Naive thymus-derived CD8-positive, alpha-beta T cell (primary cell): ENCODE measurements at places on chromosomes 11 and 22. TPM values are rescaled to one million over a fixed set of nuclear protein-coding genes. Genes with fewer than 3 reads are reported as not detected.

The FGF19 gene
- total RNA-seq: not detected

GRCh38 chr11:73201249-73201648, 16.8 kb upstream of the P2RY2 start:
- no peak overlapping the region for H3K27ac ChIP-seq
- no peak for DNase-seq
- H3K4me1 ChIP-seq: no peaks in the 10 kb centered on the region
- H3K4me3 ChIP-seq: no peak overlapping the region

The SMTNL1 gene
- total RNA-seq: not detected

The MUC5B gene
- not detected for total RNA-seq

DNA sequence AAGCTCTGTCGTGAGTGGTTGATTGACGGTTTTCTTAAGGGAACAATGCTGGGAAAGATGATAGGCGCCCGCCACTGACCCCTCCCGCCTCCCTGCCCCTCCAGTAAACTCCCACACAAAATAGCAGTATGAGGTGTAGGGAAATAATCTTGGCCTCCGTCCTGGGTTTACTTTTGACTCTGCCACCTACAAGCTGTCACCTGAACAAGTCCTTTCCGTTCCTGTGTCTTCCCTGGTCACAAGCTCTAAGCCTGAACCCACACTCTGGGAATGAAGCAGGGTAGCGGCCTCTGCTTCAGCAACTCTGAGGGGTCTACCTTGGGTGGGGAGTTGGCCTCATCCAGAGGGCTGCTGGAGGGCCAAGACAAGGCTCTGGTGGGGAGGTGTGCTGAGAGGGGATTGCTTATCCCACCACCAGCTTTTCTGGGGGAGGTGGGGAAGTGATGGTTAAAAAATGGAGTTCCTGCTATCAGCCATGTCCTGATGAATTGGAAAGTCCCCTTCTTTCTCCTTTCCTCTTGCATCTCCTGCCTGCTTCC, 87.8 kb downstream of the CEP164 start:
- H3K36me3 ChIP-seq: peaks cover 4% of the 10 kb centered on the region
- H3K27ac ChIP-seq: no peak overlapping the region
- no peaks in the 10 kb centered on the region for H3K27me3 ChIP-seq
- DNase-seq: no peak
- no peak overlapping the region for H3K4me3 ChIP-seq

- peaks cover 84% of the 10 kb centered on the region for H3K4me1 ChIP-seq
- peaks cover 8% of the 10 kb centered on the region for H3K36me3 ChIP-seq
- H3K4me3 ChIP-seq: no peak overlapping the region
- H3K27me3 ChIP-seq: no peaks in the 10 kb centered on the region
- no peak for DNase-seq
These were observed 7.4 kb downstream of the BMAL1 start for GRCh38 chr11:13284776-13285588.

GRCh38 chr11:93740730-93741093, 583 bp downstream of the TAF1D start:
- H3K4me3 ChIP-seq: peak overlapping the region; percentile 95
- no peaks in the 10 kb centered on the region for H3K36me3 ChIP-seq

DNA sequence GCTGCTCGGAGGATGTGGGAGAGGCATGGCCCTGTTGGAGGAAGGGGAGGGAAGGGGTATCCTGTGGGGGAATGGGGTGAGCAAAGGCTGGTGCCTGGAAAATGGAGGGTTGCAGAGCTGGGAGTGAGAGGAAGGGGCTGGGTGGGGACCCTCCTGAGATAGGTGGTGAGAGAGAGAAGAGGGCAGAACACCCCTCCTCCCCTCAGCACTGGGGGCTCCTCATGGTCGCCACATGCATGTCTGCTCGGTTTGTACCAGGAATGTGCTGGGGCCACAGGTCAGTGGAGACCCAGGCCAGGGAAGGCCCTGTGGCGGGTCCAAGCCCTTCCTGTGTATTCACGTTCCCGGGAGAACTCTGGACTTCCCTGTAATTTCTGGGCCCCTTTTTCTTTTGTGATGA, 27.8 kb upstream of the ACR start:
- no peak overlapping the region for H3K4me3 ChIP-seq
- H3K4me1 ChIP-seq: peaks cover 2% of the 10 kb centered on the region
- H3K36me3 ChIP-seq: no peaks in the 10 kb centered on the region
- H3K27ac ChIP-seq: no peak overlapping the region
- no peaks in the 10 kb centered on the region for H3K27me3 ChIP-seq

- no peaks in the 10 kb centered on the region for H3K36me3 ChIP-seq
- H3K27me3 ChIP-seq: peaks cover 12% of the 10 kb centered on the region
- no peak overlapping the region for H3K27ac ChIP-seq
- no peak overlapping the region for H3K4me3 ChIP-seq
- no peak for DNase-seq
- H3K4me1 ChIP-seq: peaks cover 1% of the 10 kb centered on the region
These were observed 8.7 kb upstream of the LTO1 start for GRCh38 chr11:69683764-69684333.

DNA sequence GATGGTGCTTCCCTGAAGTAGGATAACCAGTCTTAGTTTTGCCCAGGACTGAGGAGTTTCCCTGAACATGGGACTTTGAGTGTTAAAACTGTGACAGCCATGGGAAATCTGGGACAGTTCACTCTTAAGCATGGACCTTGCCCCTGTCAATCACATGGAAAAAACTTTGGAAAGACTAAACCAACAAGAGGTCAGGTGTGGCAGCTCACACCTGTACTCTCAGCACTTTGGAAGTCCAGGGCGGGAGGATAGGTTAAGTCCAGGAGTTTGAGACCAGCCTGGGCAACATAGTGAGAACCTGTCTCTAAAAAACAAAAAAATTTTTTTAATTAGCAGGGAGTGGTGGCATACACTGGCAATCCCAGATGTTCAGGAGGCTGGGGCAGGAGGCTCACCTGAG, 3.3 kb upstream of the AMBRA1 start:
- no peak overlapping the region for H3K27ac ChIP-seq
- no peaks in the 10 kb centered on the region for H3K27me3 ChIP-seq
- DNase-seq: no peak
- H3K4me3 ChIP-seq: no peak overlapping the region

- H3K4me3 ChIP-seq: no peak overlapping the region
- H3K36me3 ChIP-seq: no peaks in the 10 kb centered on the region
- peak; percentile 83 for DNase-seq
- H3K4me1 ChIP-seq: peaks cover 60% of the 10 kb centered on the region
- H3K27me3 ChIP-seq: peaks cover 2% of the 10 kb centered on the region
These were observed 34.6 kb downstream of the CYTH4 start for GRCh38 chr22:37316875-37317371.

- no peak overlapping the region for H3K4me3 ChIP-seq
- H3K27ac ChIP-seq: no peak overlapping the region
- DNase-seq: peak; percentile 36
- peaks cover 5% of the 10 kb centered on the region for H3K27me3 ChIP-seq
These were observed 7.3 kb upstream of the C11orf86 start for GRCh38 chr11:66967670-66968425.

DNA sequence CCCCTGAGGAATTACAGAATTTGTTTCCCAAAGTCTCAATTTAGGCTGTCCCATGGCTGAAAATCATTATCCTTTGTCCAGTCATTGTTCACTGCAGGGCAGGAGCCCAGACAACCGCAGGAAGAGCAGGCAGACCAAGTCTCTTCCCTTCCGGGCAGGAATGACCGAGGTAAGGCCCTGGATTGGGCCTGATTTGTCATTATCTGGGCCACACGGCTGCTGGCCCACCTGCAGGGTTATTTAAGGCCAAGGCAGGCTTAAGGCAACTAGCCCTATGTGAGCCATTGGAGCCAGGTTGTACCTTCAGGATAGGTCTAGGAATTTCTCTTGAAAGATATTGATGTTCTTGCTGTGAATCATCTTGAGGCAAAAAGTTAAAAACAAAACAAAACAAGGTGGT, 9.7 kb upstream of the IL10RA start:
- no peak for DNase-seq
- peaks cover 87% of the 10 kb centered on the region for H3K4me1 ChIP-seq
- peak overlapping the region; percentile 90 for H3K4me3 ChIP-seq
- no peaks in the 10 kb centered on the region for H3K27me3 ChIP-seq

DNA sequence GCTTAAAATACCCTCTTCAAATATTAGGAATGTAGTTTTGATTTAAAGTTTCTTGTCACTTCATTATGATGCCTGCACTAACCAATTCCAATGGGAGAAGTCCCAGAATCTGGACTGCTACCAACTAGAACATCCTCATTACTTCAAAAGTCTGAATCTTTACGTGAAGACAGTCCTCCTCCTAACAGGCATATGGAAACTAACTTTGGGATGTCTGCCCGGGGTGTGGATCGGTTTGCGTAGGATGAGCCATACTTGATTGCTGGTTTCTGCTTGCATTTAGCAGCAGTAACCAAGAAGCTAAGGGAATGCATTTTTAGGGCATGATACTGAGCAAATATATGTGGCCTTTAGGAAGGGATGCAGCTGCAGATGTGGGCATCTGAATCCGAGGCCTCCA, 177.1 kb downstream of the LRRC4C start:
- no peaks in the 10 kb centered on the region for H3K4me1 ChIP-seq
- H3K4me3 ChIP-seq: no peak overlapping the region
- H3K27me3 ChIP-seq: no peaks in the 10 kb centered on the region

DNA sequence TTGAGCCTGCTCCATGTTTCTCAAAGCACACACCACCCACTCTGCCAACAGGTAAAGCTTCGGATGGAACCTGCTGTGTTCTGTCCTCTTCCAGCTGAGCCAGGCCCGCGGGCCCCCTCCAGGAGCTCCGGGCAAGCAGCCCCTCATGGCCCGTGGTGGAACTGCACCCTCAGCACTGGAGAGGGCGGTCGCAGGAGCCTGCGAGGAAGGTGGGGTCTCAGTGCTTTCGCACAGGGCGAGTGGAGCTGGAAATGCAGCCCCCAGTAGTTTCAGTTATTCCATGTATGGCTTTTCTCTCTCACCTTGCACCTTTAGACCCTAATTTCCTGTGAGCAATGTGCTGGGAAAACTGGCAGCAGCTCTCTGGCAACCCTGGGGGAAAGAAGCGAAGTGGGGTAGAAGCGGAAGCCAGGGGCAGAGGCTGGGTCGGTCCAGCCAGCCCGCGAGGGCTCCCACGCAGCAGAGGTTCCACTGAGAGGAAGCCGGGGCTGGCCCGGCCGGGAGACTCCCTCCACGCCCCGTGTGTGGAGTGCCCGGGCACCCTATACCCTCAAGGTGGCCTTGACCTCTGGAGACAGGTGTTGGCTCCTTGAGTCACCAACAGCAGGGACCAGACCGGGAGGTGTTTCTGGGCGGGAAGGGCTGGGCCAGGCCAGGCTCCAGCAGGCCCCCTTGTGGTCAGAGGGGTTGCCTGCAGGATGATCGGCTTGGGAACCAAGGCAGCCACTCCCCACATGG, 119.9 kb upstream of the TMEM45B start:
- H3K4me3 ChIP-seq: peak overlapping the region; percentile 84
- no peaks in the 10 kb centered on the region for H3K36me3 ChIP-seq
- peaks cover 2% of the 10 kb centered on the region for H3K4me1 ChIP-seq
- DNase-seq: peak; percentile 57

- no peaks in the 10 kb centered on the region for H3K36me3 ChIP-seq
- H3K4me1 ChIP-seq: peaks cover 29% of the 10 kb centered on the region
These were observed 7.5 kb upstream of the SLCO2B1 start for GRCh38 chr11:75143420-75143731.

- DNase-seq: no peak
- no peaks in the 10 kb centered on the region for H3K27me3 ChIP-seq
- no peaks in the 10 kb centered on the region for H3K36me3 ChIP-seq
- peaks cover 31% of the 10 kb centered on the region for H3K4me1 ChIP-seq
- H3K4me3 ChIP-seq: peak overlapping the region; percentile 45
These were observed 8.4 kb upstream of the CTR9 start for GRCh38 chr11:10742460-10743208.

DNA sequence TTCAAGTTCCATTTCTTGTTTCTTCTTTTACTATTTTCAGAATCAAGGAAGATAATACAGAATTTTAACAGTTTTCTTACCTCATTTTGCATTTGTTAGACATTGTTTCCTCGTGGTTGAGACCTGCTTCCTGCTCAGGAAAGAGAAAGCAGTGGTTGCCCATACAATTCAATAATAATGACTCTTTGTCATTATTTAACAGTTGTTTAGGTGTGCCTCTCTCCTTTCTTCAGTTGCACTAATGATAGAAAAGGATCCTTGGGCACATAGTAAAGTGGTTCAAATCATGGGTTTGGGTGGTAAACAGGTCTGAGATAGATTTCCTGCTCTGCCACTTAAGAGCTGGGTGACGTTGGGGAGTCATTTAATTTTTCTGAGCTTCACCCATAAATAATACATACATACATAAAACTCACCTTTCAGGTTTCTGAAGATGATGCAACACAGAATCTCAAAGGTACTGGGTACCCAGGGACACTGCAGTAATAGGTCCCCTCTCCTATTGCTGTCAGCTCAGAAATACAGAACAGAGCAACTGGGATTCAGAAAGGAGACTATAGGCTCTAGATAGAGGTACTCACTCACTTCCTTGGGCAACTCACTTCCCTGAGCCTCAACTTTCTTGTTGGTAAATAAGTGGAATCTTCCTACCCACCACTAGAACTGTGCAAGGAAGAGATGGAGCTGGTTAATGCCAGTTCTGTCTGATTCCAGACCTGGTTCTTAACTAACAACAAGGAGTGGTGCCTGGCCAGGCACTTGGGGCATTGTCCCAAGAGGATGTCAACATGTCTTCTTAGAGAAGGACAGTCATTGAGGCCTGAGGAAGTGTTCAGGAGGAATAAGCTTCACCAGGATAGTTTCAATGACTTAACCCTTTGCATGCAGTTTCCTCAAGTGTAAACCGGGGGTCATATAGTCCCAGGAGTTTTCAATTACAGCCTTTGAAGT, 34.9 kb downstream of the CD44 start:
- no peaks in the 10 kb centered on the region for H3K27me3 ChIP-seq
- peak overlapping the region; percentile 100 for H3K27ac ChIP-seq
- no peak for DNase-seq

- no peaks in the 10 kb centered on the region for H3K36me3 ChIP-seq
- no peak overlapping the region for H3K27ac ChIP-seq
- peaks cover 34% of the 10 kb centered on the region for H3K4me1 ChIP-seq
- no peak for DNase-seq
- peaks cover 8% of the 10 kb centered on the region for H3K27me3 ChIP-seq
- H3K4me3 ChIP-seq: peak overlapping the region; percentile 48
These were observed 106.1 kb upstream of the CLMP start for GRCh38 chr11:123301013-123301591.

The SSH3 gene
- total RNA-seq: 18.1 TPM

The WNT11 gene
- total RNA-seq: not detected

The DCUN1D5 gene
- 16.6 TPM for total RNA-seq

DNA sequence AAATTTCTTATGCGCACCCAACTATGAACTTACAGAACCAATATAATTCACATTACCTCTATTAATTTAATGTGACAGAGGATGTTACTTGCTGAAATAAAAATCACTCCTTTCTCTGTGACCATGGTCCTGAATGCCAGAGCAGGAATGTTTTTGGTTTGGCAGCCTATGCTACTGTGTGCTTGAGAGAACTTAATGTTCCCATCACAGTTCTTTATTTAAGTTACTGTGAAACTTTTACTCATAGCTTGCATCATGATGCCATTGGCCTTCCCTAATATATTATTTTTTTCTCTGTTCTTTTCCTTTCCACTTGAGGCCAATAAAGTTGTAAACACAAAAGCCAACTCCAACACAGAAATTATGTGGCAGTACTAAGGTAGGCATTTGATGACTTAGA, 142.2 kb downstream of the FAM76B start:
- H3K27me3 ChIP-seq: no peaks in the 10 kb centered on the region
- H3K4me3 ChIP-seq: no peak overlapping the region
- no peak overlapping the region for H3K27ac ChIP-seq
- peaks cover 4% of the 10 kb centered on the region for H3K36me3 ChIP-seq
- no peak for DNase-seq
- H3K4me1 ChIP-seq: peaks cover 5% of the 10 kb centered on the region

- no peak overlapping the region for H3K27ac ChIP-seq
- H3K4me1 ChIP-seq: no peaks in the 10 kb centered on the region
- no peaks in the 10 kb centered on the region for H3K27me3 ChIP-seq
- no peaks in the 10 kb centered on the region for H3K36me3 ChIP-seq
These were observed 19.7 kb upstream of the KAT5 start for GRCh38 chr11:65692367-65692766.

GRCh38 chr11:60788401-60789125, 3.4 kb downstream of the MS4A10 start:
- no peaks in the 10 kb centered on the region for H3K36me3 ChIP-seq
- H3K27ac ChIP-seq: no peak overlapping the region
- no peaks in the 10 kb centered on the region for H3K27me3 ChIP-seq
